ENCODE measurements at places on chromosomes 1 and 21.

GRCh38 chr21:23949493-23949892 is 1657.8 kb downstream of the MRPL39 start:
- DNase-seq, result no peak

DNA sequence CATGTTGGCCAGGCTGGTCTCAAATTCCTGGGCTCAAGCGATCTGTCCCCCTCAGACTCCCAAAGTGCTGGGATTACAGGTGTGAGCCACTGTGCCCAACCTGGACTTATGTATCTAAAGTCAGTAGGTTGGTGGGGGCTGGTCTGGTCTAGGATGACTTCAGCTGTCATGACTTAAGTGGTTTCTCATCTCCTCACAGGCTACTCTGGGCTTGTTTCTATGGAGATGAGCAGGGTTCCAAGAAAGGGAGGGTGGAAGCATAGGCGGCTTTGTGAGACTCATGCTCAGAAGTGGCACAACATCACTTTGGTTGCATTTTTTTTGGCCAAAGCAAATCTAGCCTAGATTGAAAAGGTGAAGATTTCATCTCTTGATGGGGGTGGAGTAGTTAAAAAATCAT is 115.9 kb upstream of the IVNS1ABP start:
- no peak for DNase-seq

- no peak for DNase-seq
These were observed 22.1 kb downstream of the MATN1 start for GRCh38 chr1:30701258-30701633.

- no peak for DNase-seq
These were observed 93.4 kb downstream of the PRDM16 start for GRCh38 chr1:3162322-3162882.

DNA sequence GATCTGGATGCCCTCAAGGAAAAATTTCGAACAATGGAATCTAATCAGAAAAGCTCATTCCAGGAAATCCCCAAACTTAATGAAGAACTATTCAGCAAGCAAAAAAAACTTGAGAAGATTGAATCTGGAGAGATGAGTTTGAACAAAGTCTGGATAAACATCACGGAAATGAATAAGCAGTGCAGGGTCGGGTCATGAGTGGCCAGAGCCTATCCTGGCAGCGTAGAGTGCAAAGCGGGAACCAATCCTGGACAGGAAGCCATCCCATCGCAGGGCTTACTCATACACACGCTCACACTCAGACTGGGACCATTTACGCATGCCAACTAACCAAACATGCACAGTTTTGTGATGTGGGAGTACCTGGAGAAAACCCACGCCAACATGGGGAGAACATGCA is 43.1 kb downstream of the ZMYM1 start:
- no peak for DNase-seq

GRCh38 chr1:23148084-23148483 is 20.6 kb downstream of the LUZP1 start:
- DNase-seq, result no peak

GRCh38 chr1:241423541-241424479 is 66.8 kb upstream of the RGS7 start:
- peak; percentile 35 for DNase-seq
